ENCODE measurements at places on chromosomes 16 and 17. TPM values are rescaled to one million over a fixed set of nuclear protein-coding genes. Genes with fewer than 3 reads are reported as not detected.

Gene CACNB1
- total RNA-seq: 2.7 TPM

Gene ZNF23
- 4.4 TPM for total RNA-seq

Gene MC1R
- total RNA-seq: 29.2 TPM

Gene CCL2
- total RNA-seq: 1.2 TPM

Gene NTN1
- 9.1 TPM for total RNA-seq

Gene KRTAP1-1
- not detected for total RNA-seq

Gene SGCA
- not detected for total RNA-seq

Gene GAST
- total RNA-seq: not detected

Gene DNAJC7
- total RNA-seq: 80.9 TPM

Gene CHMP6
- 35.7 TPM for total RNA-seq

Gene ENGASE
- 336 TPM for total RNA-seq

Gene GPRC5C
- 173 TPM for total RNA-seq

Gene NACA2
- total RNA-seq: not detected

Gene RAB11FIP4
- total RNA-seq: 64.7 TPM

Gene FBF1
- 30.3 TPM for total RNA-seq

Gene SCN4A
- total RNA-seq: not detected

Gene BAIAP3
- total RNA-seq: 17.9 TPM

Gene PYDC1
- not detected for total RNA-seq

Gene PDILT
- total RNA-seq: not detected

Gene SARM1
- 31.9 TPM for total RNA-seq

Gene KRT31
- not detected for total RNA-seq

Gene MINK1
- total RNA-seq: 111 TPM

Gene HBA1
- not detected for total RNA-seq

Gene LPO
- 9.0 TPM for total RNA-seq

Gene C17orf78
- total RNA-seq: 5.0 TPM

Gene ATP1B2
- 0.47 TPM for total RNA-seq

Gene C17orf67
- not detected for total RNA-seq

Gene CXCL16
- total RNA-seq: 31.0 TPM

Gene KIF2B
- total RNA-seq: not detected

Gene CRLF3
- total RNA-seq: 16.8 TPM

Gene TEX2
- 51.7 TPM for total RNA-seq

Gene ZG16
- 214 TPM for total RNA-seq

Gene MXRA7
- total RNA-seq: 27.3 TPM

Gene CCDC92B
- total RNA-seq: not detected

Gene PRSS21
- total RNA-seq: not detected

Gene CDRT15L2
- total RNA-seq: not detected

Gene HCRT
- not detected for total RNA-seq

Gene DNAAF1
- total RNA-seq: not detected

Gene C16orf96
- total RNA-seq: not detected

Gene LHX1
- not detected for total RNA-seq

Data from Peyer's patch (tissue), 4 donors.